ENCODE measurements at places on chromosomes 16 and 17.

- DNase-seq, result no peak
Measured at GRCh38 chr16:86781046-86781445, 202.7 kb downstream of the FOXL1 start.

- no peak for DNase-seq
Measured at GRCh38 chr17:17027442-17028058, 14.7 kb upstream of the MPRIP start.

GRCh38 chr16:16997349-16997748, 473.4 kb downstream of the XYLT1 start:
- no peak for DNase-seq

DNA sequence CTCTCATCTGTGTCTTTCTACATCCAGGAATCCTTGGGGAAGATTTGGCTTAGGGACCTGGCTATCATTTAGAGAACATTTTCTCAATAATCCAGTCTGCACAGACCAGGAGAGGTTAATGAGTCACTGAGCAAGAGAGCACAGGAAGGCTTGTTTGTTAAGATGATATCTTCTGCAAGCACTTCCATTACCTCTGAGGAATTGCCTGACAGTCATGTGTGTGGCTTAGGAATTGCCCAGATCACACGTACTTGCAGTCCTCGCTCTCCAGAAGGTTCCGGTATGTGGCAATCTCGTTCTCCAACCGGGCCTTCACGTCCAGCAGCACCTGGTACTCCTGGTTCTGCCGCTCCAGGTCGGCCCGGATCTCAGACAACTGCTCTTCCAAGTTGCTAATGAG, 3.3 kb downstream of the KRT37 start:
- DNase-seq, result no peak

DNA sequence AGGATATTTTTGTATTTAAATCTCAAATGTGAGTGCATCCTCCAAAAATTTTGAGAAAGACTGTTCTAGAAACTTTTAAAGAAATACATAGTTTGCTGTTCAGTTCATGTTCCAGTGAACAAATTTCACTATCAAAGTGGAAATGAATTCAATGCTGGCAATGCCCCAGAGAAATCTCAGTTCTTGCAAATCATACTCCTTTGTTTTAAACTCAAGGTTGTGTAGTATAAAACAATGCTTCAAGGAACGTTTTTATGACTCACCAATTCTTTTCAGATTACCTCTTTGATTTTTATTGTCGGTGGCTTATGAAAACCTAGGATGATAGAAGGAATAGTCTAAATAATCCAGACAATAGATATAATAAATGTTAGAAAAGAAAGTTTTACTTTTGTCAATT, 17.6 kb downstream of the LPCAT2 start:
- DNase-seq, result no peak

DNA sequence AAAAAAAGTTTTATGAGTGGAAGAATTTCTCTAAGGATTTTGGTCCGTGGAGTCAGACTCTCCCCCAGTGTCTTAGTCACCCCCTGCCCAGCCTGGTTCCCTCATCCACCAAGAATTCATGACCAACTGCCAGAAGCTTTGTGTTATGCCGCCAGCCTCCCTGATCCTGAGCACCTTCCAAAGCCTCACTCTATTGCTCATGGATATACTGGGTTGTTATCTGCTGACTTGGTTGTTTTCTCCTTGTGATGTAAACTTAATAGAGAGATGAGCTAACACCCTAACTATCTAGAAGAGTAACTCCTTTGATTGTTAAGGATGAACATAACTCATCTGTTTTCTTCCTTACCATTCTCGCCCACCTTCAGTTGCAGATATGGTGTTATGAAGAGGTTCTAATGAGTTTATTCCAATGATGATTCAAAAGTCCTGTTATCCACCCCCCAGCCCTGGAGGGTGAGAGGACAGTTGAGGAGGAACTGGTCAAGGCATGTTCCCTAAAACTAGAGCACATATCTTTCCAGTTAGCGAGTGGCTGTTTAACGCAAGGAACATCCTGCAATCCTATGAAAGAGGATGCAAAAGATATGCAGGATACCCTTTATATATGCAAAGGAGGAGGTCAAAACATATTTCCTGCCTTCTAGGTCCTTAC, 1.5 kb upstream of the PSMD3 start:
- no peak for DNase-seq

DNA sequence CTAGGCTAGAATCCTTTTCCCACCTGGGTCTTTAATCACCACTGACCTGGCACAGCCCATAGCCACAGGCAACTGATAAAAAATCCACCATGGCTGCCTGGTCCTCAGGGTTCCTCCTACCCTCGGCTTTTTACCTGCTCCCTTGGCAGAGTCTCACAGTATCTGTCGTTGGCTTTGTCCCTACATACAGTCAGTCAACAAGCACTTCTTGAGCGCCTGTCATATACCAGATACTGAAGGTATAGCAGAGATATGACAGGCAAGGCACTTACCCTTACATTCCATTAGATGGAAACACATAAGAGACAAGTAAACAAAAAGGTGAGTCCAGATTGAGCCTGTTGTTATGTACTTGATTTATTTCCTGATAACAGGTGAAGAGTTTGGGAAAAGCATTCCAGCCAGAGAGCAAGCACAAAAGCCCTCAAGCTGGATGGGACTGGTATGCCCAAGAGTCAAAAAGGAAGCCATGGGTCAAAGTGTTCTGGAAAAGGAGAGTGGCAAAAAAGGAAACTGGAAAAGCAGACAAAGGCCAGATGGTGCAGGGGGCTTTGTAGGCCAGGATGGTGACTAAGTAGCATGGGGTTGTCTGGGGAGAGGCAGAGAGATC, 247.0 kb downstream of the CHD9NB start:
- no peak for DNase-seq

DNA sequence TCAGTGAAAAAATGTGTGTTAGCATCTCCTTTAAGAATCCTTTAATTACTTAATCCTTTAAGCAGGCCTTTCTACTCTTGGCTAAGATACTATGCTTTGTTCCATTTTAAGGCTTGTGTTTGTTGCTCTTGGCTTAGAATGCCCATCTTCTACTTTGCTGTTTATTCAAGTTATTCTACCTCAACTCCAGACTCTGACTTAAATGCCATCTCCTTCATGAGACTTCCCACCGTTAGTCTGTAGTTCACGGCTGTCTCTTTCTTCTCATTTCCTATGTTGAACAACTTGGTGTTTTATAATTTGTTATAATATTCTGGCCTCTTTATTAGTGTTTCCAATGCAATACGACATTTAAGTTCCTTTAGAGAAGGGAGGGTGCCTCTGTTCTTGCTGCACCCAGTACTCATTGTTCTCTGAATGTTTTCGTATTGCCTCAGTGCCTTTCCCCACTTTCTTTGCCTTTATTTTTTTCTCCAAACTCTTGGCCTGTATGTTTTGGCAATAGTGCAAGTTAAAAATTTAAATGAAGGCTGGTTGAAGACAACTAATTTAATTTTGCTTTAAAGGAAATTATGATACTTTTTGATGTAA, 6.1 kb upstream of the KRT10 start:
- no peak for DNase-seq

- DNase-seq, result no peak
Measured at GRCh38 chr16:85011846-85012284, 530 bp upstream of the ZDHHC7 start.

DNA sequence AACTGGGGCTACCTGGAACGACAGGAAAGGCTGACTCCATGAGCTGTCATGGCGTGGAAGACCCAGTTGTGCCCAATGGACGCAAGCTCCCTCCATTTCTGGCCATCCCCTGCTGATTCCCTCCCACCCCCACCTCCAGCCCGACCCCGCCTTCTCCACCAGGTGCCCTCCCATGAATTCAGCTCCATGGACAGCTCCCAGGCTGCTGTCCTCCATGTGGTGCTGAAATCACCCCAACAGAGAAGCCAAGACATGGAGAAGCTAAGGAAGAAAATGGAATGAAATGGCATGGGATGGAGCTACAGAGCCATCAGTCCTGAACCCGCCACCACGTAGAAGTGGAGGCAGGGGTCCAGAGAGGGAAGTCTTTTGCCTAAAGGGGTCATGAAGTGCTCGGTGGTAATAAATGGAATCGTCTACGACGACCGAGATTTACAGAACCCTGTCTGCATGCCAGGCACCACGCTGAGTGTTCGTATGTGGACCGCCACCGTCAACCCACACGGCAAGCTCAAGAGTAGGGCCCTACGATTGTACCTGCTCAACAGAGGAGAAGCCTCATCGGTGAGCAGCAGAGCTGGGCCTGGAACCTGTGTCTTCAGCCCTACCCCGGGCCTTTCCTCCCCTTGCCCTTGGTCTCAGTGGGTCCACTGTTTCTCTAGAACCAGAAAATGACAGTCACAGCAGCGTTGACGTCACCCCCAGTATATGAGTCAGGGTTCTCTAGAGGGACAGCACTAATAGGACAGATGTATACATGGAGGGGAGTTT, 9.3 kb upstream of the ZC3H18 start:
- no peak for DNase-seq

- no peak for DNase-seq
Measured at GRCh38 chr17:40303708-40304551, 5.0 kb upstream of the RARA start.

- DNase-seq, result no peak
Measured at GRCh38 chr16:4179763-4180260, 62.1 kb downstream of the SRL start.

GRCh38 chr17:64741038-64741641, 79.0 kb upstream of the SMURF2 start:
- no peak for DNase-seq

DNA sequence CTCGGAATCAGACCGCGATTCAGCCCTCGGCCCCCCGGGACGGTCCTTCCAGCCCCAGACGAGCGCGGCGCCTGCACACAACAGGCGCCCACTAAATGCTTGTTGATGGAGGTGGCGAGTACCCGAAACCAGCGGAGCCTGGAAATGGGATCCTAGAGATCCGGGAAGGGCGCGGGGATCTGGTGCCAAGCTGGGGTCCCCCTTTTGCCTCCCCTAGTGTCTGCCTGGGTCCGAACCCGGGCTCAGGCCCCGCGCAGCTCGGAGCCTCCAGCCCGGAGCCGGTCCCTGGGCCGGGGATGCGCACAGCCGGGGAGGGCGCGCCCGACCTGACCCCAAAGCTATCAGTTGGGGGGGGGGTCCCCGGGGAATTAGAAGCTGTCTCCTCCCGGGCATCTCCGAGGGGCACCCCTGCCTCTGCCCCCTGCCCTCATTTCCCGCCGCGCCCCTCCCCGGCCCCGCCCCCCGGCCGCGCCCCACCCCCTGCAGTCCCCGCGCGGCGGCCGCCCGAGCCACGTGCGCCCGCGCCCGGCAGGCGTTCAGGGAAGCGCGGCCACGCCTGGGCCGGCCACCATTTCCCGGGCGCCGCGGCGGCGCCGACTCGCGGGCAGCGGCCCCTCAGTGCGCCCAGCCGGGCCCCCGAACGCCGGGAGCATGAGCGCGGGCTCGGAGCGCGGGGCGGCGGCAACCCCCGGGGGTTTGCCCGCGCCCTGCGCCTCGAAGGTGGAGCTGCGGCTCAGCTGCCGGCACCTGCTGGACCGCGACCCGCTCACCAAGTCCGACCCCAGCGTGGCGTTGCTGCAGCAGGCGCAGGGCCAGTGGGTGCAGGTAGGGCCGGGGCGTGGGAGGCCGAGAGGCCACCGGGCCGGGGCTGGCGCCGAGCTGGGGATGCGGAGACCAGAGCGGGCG, at the start of gene CPNE7:
TSS of gene CPNE7 (plus strand) at position 512 of the 906 bp plus-strand sequence. CDS start at position 652, 140 bp downstream.
- peak; percentile 28 for DNase-seq

DNA sequence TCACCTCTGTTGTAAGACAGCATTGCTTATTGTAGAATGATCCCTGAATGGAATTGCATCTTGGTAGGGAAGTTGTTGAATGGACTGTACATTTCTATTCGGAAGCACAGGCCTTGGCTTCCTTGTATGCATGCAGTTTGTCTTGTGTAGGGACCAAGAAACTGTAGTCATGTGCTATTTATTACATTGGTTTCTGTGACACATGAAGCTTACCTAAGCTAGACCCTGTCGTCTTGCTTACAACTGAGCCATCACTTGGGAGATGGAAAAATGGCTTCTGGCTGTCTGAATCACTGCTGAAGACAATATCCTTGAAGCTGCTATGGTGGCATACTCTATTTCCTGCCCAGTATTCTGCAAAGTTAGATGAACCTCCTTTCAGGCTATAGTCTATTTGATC, 29.1 kb downstream of the PPM1D start:
- no peak for DNase-seq

- DNase-seq, result peak; percentile 74
Measured at GRCh38 chr17:74089869-74090464, 113.5 kb upstream of the RPL38 start.

DNA sequence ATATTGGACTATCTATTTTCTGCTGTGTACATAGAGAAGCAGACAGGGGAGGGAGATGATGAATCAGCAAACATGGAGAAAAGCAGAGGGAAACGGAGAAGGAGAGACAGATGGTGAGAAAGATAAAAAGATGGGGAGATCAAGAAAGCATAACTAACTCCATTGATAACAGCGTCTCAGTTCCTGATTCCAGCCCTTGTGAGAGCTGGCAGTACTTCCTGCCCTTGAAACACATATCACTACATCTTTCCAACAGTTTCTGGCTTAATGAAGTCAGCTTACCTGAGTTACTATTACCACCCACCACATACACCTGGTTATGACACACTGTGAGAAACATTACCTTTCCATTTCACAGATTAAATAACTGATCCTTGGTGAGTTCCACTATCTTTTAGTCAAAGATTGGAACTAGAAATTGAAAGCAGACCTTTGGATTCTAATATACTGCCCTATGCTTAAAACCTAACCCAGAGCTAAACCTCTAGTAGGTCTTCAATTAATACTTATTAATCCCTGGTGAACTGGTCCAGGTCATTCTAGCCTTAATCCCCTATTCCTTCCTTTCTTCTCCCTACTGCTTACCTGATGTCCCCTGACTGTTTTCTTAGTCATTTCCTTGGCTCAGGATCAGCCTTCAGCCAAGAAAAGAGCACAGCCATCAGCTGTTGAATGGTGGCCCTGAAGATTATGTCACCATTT, 346.6 kb upstream of the CCL2 start:
- no peak for DNase-seq

GRCh38 chr16:66662445-66663194, 33.9 kb downstream of the CMTM4 start:
- no peak for DNase-seq

DNA sequence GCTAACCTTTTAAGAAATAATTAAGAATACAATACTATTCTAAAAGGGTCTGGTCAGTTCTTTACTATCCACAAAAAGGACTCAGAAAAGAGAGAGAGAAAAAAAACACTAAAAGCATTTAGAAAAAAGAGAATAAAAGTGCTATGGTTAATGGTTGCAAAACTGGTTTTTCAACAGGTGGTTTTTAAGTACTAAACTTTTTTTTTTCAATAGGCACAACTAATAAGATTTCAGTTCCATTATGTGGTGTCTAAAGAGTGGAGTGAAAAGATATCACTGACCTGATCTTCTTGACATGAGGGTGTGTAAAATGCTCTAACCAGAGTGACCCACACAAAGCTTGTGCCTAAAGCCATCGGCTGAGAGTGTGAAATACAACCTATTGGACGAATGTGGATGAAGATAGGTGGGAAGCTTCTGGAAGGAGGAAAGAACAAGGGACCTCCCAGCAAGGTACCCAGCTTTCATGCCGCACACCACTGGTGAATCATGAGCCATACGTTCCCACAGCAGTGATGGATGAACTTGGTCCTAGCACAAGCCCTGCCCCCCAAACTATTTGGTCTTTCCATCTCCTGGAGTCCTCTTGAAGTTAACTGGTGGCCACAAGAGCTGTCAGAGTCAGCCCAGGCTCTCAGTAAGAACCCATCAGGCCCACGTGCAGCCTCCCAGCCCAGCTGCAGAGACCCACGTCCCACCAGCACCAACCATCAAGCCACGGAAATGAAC, 103.0 kb downstream of the ZFHX3 start:
- DNase-seq, result no peak

- DNase-seq, result no peak
Measured at GRCh38 chr16:19396555-19397011, 21.1 kb upstream of the TMC5 start.

GRCh38 chr17:83013779-83014117, 65.7 kb upstream of the METRNL start:
- DNase-seq, result no peak

- DNase-seq, result no peak
Measured at GRCh38 chr17:42225646-42226045, 31.4 kb upstream of the GHDC start.

Data from activated CD4-positive, alpha-beta T cell treated with anti-CD3 and anti-CD28 coated beads, Interleukin-2, amount 50 U/mL, for 48 hours (primary cell).